ENCODE measurements at places on chromosomes 5 and 9. TPM values are rescaled to one million over a fixed set of nuclear protein-coding genes. Genes with fewer than 3 reads are reported as not detected.

DNA sequence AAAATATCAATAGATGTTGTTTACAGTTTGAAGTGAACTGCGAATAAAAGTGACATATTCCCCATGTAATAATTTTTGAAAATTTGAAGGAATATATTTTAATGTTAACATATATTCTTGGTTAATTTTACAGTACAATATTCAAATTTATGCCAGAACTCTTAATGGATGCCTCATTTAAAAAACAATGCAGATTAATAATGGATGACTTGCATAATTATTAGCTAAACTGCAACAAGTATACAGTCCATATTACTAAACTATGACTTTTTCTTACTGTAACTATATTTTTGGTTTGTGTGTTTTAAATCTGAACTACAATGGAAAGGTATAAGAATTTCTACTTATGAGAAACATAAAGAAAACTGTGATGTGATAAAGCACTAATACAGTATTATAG is 1390.1 kb downstream of the PTPRD start:
- DNase-seq = no peak

- DNase-seq = no peak
These were observed 76.8 kb downstream of the TMEM167A start for GRCh38 chr5:83000428-83000827.

- no peak for DNase-seq
These were observed 348.5 kb downstream of the DMAC1 start for GRCh38 chr9:7451062-7451461.

DNA sequence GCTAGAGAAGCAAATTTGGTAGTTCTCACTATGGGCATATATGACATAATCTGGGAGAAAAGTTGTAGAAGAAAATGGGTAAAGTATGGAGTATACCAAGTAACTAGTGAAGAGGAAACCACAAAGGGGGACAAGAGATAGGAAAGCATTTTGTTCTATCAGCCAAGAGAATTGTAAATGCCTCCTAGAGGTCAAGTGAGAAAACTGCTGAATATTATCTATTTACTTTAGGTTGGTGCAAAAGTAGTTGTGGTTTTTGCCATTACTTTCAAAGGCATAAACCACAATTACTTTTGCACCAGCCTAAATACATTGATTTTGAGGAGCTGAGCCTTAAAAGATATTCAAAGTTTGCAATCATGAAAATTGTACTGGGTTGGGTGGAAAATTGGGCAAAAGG is 126.7 kb upstream of the GRHPR start:
- no peak for DNase-seq

DNA sequence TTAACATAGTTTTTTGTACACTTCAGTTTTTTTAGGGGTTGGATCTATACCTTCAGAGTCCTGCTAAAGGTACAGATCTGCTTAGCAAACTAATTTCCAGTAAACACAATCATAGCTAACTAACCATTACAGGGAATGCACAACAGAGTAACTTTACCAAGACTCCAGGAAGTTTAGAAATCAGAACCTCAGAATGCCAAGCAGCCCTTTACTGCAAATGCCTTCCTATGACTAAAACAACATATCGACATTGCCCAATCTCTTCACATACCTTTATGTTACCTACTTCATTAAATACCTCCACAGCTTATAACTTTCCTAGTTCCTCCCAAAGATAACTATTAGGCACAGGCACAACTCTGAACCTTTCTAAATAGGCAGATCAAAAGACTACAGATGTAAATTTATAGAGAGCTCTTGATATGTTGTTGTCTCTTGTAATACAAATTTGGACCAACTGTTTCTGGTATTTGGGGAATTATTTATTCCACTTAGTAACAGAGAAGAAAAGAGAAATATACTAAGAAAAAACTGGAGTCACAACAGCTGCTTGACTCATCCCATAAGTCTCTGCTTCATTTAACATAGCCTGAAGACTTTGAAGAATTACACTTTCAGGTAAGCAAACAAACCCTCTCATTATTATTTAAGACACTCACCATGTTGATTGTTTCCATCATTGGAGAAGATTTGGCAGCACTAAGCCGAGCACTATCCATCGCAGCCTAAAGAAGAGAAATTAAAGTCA is 46.0 kb upstream of the OR2K2 start:
- no peak for DNase-seq

DNA sequence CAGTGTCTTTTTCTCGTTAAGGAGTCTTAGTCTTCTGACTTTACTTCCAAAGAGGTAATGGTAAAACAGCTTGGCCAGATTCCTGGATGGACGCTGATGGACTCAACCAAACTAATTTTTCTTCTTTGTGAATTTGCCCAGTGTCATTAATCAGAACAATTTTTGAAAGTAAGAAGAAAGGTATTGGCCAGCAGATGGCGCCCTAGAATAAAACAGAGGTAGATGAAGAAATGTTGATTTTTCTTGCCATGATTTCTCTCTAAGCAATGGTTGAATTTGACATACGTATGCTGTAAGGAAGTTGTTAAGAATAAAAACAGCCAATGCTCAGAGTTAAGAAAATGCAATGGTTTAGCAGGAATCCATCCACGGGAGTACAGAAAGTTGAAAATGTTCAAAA is 500.0 kb downstream of the DIRAS2 start:
- peak; percentile 59 for DNase-seq

DNA sequence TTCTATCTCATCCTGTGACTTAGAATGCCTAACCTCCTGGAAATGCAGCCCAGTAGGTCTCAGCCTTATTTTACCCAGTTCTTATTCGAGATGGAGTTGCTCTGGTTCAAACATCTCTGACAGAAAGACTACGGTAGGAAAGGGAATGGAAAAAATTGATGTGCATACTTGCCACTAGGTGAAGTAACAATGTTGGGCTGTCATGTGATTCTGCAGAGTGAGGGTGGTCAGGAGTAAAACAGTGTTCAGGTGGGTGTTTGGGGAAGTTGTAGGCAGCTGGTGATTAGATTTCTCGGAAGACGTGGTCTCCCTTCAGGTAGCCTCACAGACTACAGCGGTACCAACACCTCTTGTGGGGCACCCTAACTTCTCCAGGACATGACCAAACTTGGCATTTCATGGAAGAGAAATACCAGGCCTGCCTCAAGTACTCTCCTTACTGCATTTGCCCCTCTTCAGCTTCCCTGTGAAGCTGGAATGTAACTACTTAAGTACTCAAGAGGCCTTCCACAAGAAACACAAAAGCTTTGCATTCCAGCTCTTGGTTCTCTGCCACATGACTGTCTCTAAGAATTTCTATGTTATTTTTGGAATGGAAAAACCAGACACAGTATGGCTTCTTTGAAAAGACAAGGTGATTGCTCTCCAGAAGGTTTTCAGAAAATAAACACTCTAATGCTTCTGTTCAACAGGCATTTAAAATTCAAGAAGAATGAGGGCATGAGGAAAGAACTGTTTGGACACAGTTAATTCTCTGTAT is 17.4 kb upstream of the ENTREP1 start:
- peak; percentile 30 for DNase-seq

DNA sequence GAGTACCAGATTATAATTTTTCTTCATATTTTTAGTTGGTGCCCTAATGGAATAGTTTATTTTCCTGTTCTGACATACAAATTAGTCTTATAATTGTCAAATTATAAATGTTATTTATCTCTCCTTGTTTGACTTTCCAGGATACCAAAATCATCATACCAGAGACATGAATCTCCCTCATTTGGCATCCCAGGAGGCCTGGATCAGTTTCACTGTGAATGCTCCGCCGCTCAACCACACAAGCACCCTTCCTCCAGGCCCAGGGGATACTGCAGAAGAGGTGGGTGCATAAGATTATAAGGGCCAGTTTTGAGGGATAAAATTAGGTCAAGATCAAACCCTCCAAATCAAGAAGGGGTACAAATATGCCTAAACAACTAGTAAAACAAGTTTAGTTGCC is 1229.3 kb downstream of the CDH12 start:
- peak; percentile 1 for DNase-seq

PCDHGB5 gene
- 9.3 TPM for polyA plus RNA-seq

ADAM19 gene
- 11.1 TPM for polyA plus RNA-seq

Measured in renal pelvis (tissue), 12 donors.